Fibroblast of skin of abdomen (primary cell): ENCODE measurements at places on chromosomes 1 and 21.

- no peak for DNase-seq
Observed at GRCh38 chr1:235102259-235102582, 26.4 kb downstream of the TOMM20 start.

DNA sequence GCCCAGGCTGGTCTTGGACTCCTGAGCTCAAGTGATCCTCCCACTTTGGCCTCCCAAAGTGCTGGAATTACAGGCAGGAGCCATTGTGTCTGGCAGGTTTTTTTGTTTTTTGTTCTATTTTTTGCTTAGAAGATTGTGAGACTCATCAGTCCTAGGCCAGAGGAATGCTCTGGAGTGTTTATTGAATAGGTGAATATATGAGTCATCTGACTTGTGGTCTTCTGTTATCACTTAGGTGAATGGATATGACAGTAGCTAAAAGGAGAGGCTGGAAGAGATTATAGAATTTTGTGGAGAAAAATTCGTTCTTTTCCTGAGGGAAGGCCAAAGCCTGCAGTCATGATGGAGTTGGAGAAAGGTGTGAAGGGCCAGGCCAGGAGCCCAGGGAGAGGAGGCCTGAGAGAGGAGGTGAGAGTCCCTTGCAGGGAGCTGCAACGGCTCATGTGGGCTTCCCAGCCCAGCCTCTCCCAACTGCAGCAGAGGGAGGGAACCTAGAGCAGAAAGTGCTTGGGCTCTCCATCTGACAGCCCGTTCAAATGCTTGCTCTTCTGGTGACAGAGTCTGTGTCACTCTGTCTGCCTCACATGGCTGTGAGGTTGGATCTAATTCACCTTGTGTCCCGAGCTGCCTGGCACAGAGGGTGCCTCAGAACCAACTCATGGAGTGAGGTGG lies 31.6 kb upstream of the ACOT11 start:
- DNase-seq: no peak

GRCh38 chr1:223886516-223886921 lies 40.8 kb upstream of the TP53BP2 start:
- DNase-seq: no peak

GRCh38 chr21:43997766-43998742 lies 14.1 kb upstream of the TRAPPC10 start:
- no peak for DNase-seq

- no peak for DNase-seq
Observed at GRCh38 chr1:54559771-54560231, 11.8 kb downstream of the ACOT11 start.
